ENCODE measurements at places on chromosomes 5 and 9.

DNA sequence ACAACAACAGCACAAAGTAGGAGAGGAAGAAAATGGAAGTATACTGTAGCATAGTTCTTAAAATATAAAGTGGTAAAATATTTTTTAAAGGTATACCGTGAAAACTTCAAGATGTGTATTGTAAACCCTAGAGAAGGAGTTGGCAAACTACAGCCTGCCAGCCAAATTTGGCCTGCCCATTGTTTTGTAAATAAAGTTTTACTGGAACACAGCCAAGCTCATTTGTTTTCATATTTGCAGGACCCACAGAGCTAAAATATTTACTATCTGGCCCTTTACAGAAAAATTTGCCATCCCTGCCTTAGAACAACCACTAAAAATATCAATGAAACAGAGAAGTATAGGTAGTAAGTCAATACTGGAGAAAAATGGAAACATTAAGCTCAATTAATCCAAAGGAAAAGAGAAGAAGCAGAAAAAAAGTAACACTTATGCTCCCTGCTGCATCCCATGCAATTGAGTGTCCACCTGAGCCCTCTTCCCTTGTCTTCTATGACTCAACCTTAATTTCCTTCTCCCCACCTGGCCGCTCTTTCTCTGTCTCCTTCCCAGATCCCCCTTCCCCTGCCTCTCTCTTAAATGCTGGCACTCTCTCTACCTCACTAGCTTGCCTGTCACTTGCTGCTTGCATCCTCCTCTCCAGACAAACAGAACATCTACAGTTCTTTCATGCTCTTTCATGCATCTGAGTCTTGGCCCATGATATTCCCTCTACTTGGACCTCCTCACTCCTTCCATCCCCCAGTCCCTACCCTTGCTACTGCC, 50.6 kb upstream of the FER start:
- no peak for DNase-seq

GRCh38 chr9:112162621-112163413, 12.3 kb downstream of the SUSD1 start:
- DNase-seq, result no peak

- no peak for DNase-seq
Measured at GRCh38 chr5:122138356-122138755, 9.0 kb downstream of the ZNF474 start.

DNA sequence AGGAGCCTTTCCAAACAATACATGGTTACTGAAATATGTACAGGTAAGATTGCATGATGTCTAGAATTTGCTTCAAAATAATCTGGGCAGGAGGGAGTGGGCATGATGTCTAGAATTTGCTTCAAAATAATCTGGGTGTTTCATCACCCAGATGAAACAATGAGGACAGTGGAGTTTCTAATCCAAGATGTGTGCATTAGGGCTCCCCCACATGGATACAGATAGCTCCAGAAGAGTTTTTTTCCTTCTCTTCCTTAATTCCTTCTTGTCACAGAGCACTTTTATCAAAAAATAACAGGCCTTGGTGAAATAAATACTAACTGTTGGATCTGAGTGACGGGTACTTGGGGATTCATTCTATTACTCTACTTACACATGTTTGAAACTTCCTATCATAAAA, 14.9 kb downstream of the ATOX1 start:
- DNase-seq, result no peak

DNA sequence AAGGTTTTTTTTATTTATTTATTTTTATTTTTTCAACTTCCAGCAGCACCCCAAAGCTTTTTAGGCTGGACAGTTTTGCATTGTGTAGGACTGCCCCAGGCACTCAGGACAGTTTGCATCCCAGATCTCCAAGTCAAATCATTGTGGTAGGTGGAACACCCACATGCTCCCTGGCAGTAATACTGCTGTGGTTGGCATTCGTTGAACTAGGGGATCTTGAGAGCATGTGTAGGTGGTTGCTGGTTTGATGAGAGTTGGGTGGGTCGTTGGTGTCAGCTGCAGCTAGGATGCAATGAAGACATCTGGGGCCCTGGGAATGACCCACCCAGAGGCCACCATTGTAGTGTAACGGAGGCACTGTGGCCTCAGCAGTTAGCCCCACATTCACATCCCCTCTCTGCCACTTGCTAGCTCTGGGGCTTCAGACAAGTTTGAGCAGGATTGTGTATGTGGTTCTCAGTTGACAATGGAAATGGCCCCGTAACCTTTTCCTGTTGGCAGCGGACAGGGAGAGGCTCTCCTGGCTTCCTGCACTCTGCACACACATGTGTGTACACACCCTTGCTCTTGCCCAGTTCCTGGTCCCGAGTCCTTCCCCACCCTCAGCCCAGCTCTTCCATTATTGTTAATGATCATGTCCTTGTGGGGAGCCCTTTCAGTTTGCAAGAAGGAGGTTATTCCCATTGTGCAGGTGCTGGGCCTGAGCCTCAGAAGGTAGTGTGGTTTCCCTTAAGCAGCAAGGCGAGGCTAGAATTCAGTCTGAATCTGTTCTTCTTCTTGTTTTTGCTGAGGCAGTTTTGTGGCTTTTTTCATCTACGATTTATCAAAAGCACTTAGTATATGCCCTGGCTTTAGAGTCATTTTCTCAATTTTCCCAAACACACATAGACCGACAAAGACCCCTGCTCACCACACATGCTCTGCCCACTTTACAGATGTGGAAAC, 46.5 kb downstream of the PPARGC1B start:
- DNase-seq, result no peak

- peak; percentile 80 for DNase-seq
Measured at GRCh38 chr5:96702503-96703383, 40.6 kb downstream of the CAST start.

- DNase-seq, result no peak
Measured at GRCh38 chr5:107290780-107291398, 379.8 kb downstream of the EFNA5 start.

- DNase-seq, result no peak
Measured at GRCh38 chr5:133201310-133201709, 149.5 kb downstream of the HSPA4 start.

DNA sequence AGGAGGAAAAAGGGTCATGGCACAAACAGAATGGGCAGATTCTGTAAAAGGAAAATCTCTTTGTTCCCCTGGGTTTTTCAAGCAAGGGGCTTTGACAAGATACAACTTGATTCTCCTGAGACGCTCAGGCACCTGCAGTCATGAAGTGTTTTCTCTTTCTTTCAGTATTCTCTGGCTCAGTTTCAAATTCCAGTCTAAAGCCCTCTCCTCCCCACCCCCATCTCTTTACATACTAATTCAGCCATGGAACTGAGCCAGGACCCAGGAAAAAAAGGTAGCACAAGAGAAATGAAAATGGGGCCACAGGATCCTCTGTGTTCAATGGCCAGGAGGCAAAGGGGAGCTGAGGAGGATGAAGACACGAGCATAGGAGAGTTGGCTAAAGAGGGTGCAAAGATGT, 408.4 kb downstream of the SPOCK1 start:
- DNase-seq, result no peak

GRCh38 chr9:107740088-107740980, 250.8 kb upstream of the KLF4 start:
- DNase-seq, result no peak

- DNase-seq, result no peak
Measured at GRCh38 chr5:36569491-36569890, 36.9 kb upstream of the SLC1A3 start.

- no peak for DNase-seq
Measured at GRCh38 chr9:16527573-16527972, 342.9 kb downstream of the BNC2 start.

GRCh38 chr5:96941140-96941539, 5.3 kb downstream of the LNPEP start:
- DNase-seq, result no peak

DNA sequence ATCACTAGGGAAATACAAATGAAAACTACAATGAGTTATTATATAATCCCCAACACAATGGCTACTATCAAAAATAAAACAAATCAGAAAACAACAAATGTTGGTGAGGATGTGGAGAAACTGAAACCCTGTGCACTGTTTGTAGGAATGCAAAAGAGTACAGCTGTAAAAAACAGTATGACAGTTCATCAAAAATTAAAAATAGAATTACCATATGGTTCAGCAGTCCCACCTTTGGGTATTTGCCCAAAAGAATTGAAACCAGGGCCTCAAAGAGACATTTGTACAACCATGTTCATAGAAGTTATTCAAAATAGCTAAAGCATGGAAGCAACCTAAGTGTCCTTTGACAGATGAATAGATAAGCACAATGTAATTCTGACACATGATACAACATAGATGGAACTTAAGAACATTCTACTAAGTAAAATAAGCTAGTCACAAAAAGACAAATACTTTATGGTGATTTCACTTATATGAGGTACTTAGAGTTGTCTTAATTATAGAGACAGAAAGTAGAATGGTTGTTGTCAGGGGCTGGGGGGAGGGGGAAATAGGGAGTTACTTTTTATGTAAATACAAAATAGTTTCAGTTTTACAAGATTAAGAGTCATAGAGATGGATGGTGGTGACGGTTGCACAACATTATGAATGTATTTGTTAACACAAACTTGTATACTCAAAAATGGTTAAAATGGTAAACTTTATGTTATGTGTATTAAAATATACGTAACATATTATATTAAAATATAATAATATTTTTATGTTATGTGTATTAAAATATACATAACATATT, 102.8 kb downstream of the KCTD16 start:
- no peak for DNase-seq

DNA sequence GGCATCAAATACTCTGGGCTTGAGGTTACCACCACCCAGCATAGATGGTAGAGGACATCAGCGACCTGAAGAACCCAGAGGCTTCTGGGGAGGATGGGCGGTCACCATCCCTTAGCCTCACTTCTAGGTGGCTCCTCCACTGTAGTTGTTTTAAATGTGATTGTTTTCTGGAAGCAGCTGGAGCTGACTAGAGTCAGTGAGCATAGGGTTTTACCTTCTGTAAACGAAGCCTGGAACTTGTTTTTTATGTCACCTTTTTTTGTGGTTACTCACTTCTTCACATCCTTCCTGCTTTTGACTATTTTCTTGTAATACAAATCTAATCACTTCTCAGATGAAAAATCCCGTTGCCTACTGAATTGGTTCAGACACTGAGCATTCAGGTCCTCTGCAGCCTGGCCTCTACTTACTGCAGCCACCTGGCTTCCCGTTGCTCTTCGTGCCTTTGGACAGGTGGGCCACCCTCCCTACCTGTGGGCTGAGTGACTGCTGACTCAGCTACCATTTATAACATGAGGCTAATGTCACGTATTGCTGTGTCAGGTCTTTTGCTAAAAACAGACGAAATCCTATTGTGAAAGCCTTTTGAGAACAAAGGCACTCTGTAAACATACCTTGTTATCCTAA, 167.8 kb downstream of the MAN2A1 start:
- DNase-seq, result no peak

- DNase-seq, result no peak
Measured at GRCh38 chr5:73948720-73949119, 322.7 kb downstream of the ARHGEF28 start.

- DNase-seq, result no peak
Measured at GRCh38 chr9:90843525-90843924, 41.9 kb downstream of the SYK start.

DNA sequence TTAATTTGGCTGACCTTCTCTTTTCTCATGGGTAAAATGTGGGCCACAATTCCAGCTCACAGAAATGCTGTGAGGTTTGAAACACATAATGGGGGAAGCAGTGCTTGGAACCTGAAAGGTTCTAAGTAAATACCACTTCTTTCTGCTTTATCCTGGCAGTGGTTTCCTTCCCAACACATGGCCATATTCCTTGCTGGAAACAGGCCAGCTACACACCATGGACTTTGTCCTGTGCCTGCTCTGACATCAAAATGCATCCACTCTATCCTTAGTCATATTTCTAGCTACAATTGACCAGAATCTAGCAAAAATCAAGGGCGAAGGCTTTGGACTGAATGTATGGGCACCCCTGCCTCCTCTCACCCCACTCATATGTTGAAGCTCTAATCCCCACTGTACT, 93.1 kb upstream of the TRPC7 start:
- no peak for DNase-seq

DNA sequence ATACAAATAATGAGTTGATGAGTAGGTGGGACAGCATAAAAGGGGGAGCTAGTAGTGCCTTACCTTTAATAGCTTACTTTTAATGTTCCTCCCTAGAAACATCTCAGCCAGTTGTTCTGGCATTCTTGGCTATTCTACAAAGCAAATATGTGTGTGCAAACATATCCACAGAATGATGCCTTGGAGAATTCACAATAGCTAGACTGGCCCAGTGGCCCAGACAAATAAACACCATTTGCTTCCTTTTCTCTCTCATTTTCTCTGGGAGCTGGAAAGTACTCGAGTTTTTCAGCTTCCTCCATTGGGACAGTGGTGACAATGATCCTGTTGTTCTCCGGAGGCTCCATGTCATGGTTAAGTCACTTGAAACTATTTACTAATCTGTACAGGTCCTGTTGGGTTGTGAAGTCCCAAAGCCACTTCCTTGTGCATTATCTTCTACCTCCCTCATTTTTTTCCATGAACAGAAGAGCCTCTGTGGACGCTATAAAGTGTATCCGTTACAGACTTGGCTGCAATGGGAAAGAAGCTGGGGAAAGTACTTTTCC, 122.9 kb downstream of the DMAC1 start:
- DNase-seq, result no peak

DNA sequence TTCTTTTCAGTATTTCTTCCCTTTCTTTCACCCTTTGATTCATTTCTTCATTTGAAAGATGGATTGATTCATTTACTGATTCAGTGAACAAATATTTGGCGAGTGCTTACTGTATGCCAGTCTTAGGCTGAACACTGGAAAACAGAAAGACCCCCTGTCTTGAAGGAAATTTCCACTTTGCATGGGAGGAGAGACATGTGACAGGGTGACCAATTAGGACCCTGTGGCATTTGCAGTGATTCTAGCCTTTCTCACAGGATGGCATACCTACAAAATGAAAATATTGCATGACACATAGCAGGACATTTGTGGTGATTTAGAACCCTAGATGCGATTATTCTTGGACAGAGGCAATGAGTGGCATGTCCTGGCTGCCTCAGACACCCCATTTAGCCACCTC, 407.2 kb upstream of the SGCD start:
- no peak for DNase-seq

DNA sequence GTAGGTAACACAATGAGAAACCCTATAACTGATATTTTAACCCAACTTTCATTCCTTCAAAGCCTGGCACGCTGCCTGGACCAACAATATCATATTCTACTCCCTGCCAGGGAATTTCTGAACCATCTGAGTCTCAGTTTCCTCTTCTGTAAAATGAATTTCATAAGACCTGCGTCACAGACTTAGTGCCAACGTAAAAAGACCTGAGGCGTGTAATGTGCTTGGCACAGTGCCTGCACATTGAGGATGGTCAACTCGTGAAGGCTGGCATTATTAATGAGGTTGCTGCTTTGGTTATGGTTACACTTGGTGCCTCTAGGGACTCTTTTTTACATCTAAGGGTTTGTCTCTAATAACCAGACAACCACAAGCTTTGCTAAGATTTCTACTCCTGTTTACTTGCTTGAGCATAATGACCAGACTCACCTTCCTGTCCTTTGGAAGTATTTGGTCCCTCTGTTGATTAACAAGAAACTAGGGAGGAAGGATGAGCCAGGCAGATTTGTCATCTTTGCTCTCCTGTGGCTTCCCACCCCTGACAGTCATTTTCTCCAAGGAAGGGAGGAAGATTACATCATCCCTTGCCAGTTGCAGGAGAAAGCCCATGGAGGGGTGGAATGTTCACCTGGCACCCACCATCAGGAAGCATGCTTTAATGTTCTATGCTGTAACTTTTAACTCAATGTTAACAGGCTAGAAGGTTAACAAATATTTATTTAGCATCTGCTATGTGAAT, 79.0 kb downstream of the PAPPA start:
- DNase-seq, result no peak

GRCh38 chr9:83219154-83219923, 156.4 kb upstream of the RASEF start:
- DNase-seq, result no peak

- peak; percentile 47 for DNase-seq
Measured at GRCh38 chr9:35605351-35606137, 482 bp downstream of the TESK1 start.

Measured in activated CD4-positive, CD25-positive, alpha-beta regulatory T cell treated with anti-CD3 and anti-CD28 coated beads, Interleukin-2, amount 50 U/mL, for 72 hours (primary cell).